ENCODE measurements at places on chromosomes 13 and 19.

- DNase-seq, result no peak
These were observed 73.6 kb upstream of the SIAH3 start for GRCh38 chr13:45925151-45925550.

DNA sequence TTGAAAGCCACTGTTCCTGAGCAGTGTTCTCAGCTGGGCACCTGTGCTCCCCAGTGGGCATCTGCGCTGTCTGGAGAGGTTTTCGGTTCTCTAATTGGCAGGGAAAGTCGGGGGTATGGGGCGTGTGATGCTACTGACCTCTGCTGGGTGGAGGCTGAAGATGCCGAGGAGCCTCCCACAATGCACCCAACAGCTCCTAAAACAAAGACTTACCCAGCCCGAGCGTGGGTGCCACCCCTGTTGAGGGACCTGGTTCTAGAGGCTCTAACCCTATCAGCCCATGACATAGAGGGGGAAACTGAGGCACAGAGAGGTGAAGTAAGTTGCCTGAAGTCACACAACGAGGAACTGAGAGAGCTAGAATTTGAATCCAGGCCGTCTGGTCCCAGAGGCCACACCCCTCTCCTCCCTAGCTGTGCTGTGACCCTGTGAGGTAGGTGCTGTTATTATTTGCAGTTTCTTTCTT, 2.3 kb downstream of the SPACA4 start:
- peak; percentile 45 for DNase-seq

DNA sequence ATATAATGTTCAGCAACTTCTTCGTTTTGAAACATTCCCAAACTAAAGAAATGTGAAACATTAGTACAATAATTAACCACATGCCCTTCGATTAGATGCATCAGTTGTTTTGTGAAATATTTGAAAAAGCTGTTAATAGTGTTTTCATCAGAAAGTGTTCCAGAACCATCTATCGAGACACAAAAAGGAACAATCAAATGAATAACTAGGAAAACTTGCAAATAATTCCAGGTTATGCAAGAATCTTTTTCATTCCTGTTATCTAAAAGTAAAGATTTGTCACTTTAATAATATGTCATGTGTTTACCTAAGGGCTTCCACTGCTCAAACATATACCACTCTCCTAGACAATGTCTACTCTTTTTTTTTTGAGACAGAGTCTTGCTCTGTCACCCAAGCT, 904.2 kb upstream of the MIR17HG start:
- DNase-seq, result no peak

GRCh38 chr13:101626925-101627555, 174.6 kb downstream of the ITGBL1 start:
- no peak for DNase-seq

DNA sequence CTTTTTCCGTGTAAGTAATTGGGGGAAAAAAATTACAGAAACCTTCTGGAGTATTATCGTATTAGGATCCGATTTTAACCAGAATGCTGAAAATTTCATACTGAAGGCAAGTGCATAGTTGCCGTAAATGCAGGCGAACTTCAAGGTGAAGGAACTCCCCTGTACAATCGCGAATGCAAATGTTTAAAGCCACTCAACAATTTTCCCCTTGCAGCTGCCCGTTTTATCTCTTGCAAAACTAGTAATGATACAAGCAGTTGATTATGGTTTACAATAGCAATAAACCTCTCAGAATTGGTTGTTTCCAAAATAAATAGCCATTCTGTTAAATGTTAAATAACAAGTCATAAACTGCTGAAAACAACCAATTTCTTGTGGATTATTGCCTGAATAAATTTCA, 105.7 kb downstream of the DNAJC15 start:
- no peak for DNase-seq

DNA sequence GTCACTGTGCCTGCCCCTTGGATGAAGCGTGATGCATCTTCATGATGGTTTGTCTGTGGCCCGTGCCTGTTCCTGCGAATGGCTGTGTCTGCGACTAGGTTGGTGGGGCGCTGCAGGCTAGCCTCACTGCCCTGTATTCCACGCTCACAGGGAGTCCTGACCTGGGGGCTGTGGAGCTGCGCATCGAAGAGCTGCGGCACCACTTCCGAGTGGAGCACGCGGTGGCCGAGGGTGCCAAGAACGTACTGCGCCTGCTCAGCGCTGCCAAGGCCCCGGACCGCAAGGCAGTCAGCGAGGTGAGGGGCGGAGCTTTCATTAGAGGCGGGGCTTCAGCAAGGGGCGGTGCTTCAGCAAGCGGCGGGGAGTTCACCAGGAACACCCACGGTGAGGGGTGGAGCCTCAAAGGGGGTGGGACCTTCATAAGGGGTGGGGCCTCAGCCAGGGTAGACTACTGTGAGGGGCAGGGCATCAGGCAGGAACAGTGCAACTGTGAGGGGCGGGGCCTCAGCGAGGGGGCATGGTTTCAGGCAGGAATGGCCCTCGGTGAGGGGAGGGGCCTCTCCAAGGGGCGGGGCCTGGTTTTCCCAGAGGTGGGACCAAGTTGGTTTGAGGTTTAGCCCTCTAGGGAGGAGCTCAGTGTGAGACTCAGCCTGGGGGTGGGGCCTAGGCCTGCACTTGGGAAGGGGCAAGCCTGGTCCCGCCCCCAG, 17.2 kb downstream of the PKN1 start:
- peak; percentile 64 for DNase-seq

GRCh38 chr19:29745253-29745652, 30.2 kb upstream of the C19orf12 start:
- no peak for DNase-seq

- DNase-seq, result no peak
These were observed 80.1 kb downstream of the IPO5 start for GRCh38 chr13:98033277-98034247.

DNA sequence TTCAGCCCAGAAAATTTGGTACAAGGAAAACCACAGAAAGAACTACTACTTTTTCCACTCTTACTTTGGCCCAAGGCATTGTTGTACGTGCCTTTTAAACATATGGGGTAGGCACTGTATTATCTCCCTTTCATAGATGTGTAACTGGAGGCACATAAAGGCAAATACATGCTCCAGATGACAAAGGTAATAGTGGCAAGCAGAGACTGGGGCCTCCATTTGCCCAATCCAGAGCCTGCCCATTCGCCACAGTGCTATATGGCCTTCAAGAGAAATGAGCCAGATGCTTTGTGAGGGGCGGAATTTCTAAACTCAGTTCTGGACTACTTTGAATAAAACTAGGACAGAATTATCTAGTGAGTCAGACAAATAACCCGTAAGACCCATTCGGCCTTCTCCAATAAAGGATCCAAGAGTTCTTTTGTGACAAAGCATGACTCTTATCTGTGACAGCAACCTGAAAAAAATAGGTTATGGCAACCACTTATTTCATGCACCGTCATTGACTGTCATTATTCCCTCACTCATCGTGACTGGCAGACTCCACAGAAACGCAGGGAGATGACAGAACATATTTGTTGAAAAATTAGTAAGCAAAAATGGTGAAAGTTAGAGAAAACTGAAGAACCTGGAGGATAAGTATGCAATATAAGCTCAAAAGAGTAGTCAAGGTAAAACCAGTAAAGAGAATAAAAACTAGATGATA, 712.0 kb upstream of the GPC6 start:
- DNase-seq, result no peak

DNA sequence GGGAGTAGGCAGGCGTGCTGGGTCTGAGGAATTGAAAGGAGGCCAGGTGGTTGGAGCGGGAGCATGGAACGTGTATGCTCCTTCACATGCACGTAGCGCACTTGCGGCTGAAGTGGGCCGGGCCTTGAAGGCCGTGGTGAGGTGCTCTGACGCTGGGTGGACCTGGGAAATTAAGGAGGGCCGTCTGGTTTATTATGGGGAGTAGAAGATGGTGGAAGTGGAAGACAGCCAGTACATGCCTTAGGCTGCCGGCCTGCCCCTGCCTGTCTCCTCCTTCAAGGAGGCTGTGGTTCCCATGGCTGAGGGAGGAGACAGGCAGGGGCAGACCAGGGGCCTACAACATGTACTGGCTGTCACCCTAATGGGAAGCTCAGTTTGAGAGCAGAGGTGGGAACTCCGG, 23.9 kb downstream of the GATAD2A start:
- no peak for DNase-seq

DNA sequence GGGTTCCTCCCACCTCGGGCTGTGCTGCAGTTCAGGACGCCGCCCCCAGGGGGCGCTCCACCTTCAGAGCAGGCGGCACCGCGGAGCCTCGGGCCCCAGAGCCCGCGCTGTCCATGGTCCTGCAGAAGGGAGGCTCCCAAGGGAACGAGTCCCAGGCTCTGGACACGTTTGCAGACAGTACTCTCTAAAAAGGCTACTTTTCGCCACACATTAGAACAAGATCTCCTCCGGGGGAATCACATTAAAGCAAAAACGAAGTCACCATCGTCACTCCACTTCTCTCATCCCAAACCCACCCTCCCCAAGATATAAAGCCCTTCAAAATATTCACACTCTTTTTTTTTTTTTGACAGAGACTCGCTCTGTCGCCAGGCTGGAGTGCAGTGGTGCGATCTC, 4.6 kb upstream of the SIGLEC10 start:
- no peak for DNase-seq

- DNase-seq, result no peak
These were observed 29.3 kb downstream of the ZNF564 start for GRCh38 chr19:12521996-12522395.

GRCh38 chr19:38375748-38376147, 1.4 kb downstream of the PSMD8 start:
- no peak for DNase-seq

GRCh38 chr19:56725829-56726424, 54.4 kb upstream of the ZNF835 start:
- no peak for DNase-seq

DNA sequence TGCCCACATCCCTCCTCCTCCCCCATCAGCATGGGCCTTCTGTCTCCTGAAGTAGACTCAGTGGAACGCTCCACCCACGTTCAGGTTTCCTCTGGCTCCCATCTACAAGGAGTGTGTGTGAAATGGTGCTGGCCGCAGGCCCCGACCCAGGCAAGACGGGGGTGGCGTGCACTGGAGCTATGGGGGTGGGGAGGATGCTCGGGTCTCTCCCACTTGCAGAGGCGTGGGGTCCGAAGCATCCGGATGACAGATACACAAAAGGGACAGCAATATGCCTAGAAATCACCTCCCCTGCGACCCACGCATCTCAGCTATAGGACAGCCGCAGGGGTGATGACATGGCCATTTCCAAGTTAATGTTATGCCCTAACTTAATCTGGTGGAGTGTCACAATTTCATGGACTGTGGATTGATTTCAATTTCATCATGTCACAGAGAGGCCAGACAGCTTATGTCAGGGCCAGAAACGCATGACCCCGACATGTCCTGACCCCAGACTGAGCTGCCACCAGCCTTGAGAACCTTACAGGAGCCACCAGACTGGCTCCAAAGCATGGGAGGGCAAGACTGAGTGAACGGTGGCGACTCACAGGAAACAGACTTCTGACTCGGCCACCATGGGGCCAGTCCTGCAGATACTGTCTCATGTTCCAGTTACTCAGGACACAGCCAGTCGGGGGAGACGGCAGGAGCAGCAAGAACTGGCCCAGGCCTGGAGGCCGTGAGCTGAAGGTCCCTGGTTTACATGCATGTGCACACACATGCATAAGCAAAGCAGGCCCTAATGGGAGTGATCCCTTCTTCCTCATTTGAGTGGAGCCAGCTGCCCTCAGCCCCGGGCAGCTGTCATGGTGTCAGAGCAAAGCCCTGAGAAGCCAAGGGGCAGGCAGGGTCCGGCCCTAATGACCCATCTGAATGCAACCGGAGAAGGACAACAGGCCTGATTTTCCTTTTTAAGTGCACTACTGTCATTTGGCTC, 82.2 kb downstream of the SLC7A1 start:
- DNase-seq, result no peak

GRCh38 chr13:31134039-31134711, 27.5 kb downstream of the HSPH1 start:
- DNase-seq, result no peak

GRCh38 chr13:104301171-104301975, 1235.2 kb upstream of the SLC10A2 start:
- no peak for DNase-seq

DNA sequence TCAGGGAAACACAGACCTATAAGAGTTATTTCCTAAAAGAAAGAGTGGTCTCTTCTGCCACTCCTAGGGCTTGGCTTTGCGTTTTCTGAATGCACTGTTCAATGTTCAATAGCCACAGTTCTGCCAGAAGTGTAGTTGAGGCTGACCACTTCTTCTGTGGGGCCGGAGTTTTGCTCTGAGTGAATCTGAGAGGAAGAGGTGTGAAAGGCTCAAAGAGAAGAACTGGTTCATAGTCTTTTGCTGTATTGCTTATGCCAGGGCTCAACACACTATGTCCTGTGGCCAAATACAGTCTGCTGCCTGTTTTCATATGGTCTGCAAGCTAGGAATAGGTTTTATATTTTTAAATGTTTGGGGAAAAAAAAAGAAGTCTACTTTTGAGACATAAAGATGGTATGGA, 128.2 kb downstream of the STOML3 start:
- no peak for DNase-seq

GRCh38 chr19:29054886-29055675, 157.9 kb downstream of the UQCRFS1 start:
- no peak for DNase-seq

DNA sequence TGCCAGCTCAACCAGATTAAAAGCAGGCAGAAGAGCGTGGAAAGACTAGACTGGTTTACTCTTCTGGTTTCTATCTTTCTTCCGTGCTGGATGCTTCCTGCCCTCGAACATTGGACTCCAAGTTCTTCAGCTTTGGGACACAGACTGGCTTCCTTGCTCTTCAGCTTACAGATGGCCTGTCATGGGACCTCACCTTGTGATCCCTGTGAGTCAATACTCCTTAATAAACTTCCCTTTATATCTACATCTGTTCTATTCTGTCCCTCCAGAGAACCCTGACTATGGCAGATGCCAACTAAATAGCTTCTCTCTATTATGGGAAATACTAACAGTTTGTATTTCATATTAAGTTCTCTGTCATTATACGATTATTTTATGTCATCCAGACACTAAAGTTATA, 609.1 kb downstream of the LMO7 start:
- DNase-seq, result no peak

DNA sequence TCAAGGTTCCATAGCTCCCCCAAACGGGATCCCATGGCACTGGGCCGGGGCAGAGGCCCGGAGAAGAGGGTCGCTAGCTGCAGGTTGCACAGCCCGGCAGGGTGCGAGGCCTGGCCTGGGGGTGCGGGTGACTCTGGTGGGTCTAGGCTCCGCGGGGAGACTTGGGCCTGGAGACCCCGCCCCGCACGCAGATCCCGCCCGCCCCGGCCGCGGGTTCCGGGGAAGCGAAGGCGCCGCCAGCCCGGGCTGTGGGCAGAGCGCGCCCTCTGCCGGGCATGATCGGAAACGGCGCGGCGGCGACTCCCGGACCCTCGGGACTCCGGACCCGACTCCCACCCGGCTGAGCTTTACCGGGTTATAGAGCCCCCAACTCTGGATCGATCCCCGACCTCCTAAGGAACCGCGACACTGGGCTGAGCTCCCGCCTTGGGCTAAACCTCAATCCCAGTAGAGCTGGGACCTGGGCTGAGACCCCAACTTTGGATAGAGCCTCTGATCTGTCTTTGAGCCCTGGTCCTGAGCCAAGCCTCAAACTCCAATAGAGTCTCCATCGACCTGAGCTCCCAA, 3.1 kb upstream of the TNFAIP8L1 start:
- no peak for DNase-seq
